DMS79 treated with DMSO at 0.1 percent for 48 hours (cell line): ENCODE measurements at places on chromosomes 13 and 19.

GRCh38 chr19:36916991-36917390 lies 859 bp downstream of the ZNF568 start:
- DNase-seq: no peak

- no peak for DNase-seq
Measured at GRCh38 chr13:45792827-45793303, 58.7 kb downstream of the SIAH3 start.

DNA sequence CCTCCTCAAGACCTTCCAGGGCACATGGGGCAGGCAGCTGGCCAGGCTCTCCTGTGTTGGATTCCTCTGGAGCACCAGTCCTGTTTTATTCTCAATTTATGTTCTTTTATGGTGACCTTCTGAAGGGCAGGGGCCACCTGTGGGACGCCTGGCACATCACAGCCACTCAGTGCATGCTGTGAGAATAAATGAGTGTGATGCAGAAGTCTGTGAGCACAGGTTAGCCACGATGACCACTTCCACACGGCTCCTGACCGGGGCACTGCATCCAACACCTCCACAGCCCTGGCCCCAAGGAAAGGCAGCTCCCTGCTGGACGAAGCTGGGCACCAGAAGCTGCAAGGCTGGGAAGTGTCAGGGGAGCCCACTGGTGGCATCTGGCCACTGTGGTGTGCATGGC lies 122.8 kb downstream of the CRYL1 start:
- DNase-seq: no peak

DNA sequence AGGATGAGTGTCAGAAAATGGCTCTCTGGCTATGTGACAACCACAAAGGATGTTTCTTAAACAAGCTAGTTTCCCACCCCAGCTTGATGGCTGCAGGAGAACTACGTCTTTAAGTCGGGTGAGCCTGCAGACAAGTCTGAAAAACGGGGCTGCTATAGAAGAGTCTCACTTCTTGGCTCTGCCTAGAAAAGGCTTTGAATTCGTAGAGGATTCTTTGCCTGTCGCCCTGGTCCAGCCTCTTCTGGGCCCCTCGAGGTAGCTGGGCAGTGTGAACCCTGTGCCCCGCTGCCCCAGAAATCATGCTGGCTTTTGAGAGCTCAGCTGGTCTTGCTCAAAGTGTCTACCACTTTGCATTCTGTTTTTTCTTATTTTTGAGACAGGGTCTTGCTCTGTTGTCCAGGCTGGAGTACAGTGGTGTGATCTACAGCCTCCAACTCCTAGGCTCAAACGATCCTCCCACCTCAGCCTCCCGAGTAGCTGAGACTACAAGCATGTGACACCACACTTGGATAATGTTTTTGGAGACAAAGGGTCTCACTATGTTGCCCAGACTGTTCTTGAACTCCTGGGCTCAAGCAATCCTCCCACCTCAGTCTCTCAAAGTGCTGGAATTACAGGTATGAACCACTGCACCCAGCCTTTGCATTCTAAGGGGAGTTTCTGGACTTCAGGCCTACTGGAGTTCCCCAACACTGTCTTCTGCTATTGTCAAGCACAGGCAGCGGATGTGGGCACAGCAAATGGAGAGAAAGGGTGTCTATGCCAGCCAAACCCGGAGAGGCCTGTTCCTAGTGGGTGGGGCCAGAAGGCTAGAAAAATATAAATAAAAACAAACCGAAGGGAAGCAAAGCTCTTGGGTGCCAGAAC lies 6.5 kb downstream of the CEBPA start:
- DNase-seq: no peak

- DNase-seq: no peak
Measured at GRCh38 chr13:22846551-22846950, 334.2 kb upstream of the SGCG start.

GRCh38 chr19:53182202-53182601 lies 11.0 kb downstream of the ZNF665 start:
- no peak for DNase-seq

DNA sequence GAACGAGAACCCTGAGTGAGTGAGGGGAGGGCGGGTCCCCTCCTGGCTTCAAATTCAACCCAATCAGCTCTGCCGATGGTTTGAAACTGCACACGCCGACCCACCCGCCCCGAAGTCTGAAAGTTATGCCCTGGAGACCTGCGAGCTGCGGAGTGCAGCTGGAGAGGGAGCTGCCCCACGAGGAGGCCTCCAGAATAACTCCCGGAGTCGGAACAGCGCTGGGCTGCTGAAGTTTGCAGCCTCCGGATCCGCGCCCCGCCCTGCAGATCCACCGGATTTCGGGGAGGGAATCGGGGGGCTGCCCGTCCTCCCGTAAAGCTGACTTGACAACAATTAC lies 7.0 kb downstream of the POU4F1 start:
- DNase-seq: no peak

DNA sequence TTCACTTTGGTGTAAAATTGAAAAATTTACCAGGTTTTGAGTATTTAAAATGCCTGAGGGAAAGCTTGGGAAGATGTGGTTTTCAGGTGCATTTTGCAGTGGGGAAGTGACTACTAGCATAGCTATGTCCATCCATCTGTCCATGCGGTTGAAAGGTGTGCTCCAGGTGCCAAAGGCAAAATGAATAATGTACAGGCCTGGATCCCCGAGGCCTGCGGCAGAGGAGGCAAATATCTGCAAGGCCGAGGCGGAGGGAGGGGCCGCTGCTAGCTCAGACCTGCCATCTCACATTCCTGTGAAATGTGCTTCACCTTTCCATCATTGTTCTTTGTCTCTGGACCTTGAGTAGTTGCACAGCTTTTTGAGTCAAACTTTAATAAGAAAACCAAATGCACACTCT lies 65.5 kb downstream of the ERCC5 start:
- DNase-seq: no peak

- DNase-seq: no peak
Measured at GRCh38 chr19:13700621-13701020, 63.7 kb upstream of the MRI1 start.

DNA sequence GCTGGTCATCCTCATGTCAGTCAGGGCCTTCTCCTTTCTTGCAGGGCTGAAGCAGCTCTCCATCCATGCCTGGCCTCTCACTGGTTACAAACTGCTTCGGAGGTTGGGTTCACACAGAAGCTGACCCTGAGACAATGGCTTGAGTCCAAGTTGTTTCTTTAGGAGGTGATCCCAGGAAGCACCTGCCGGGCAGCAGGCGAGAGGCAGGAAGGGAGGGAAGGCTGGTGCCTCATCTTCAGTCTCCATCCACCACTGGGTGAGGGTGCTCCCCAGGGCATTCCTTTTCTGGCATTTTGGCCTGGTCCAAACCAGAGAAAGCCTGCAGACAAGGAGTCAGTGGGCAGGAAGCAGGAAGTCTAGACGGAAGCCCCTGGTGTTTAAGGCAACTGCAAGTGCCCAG lies 17.6 kb upstream of the SPATA13 start:
- DNase-seq: no peak

- DNase-seq: no peak
Measured at GRCh38 chr19:45172173-45172572, 5.9 kb downstream of the TRAPPC6A start.

DNA sequence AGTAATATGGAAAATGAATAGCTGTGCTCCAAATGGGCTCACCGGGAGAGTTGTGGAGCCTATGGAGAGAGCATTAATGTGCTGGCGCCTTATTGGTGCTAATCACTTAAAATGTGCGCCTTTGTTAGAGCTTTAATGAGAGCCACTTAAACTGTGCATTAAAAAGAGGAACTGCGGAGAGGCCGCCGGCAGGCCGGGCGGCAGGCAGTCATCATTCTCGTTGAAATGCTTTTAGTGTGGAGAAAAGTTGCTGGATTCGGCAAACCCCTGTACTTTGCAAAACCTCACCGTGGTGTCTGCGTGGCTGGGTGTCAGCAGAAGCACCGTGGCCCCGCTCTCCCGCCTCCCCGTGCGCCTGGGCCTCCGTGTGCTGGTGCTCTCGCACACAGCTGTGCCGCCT lies 105.5 kb downstream of the KDM4B start:
- DNase-seq: no peak
